ENCODE measurements at places on chromosomes 3 and 15.

- no peak for DNase-seq
These were observed 52.3 kb upstream of the CNOT10 start for GRCh38 chr3:32632533-32633265.

- DNase-seq = no peak
These were observed 37.6 kb downstream of the FAM3D start for GRCh38 chr3:58628823-58629562.

GRCh38 chr3:188196232-188196990 is 42.5 kb downstream of the LPP start:
- no peak for DNase-seq

GRCh38 chr3:69568458-69568857 is 170.8 kb upstream of the MITF start:
- DNase-seq = no peak

GRCh38 chr15:36330598-36330997 is 248.8 kb upstream of the CDIN1 start:
- no peak for DNase-seq

GRCh38 chr3:29890801-29891200 is 609.9 kb downstream of the RBMS3 start:
- no peak for DNase-seq

Measured in stimulated activated CD8-positive, alpha-beta memory T cell treated with anti-CD3 and anti-CD28 coated beads, Interleukin-7, amount 100 ng/mL, for 48 hours (primary cell).